ENCODE measurements at places on chromosomes 11 and 22. TPM values are rescaled to one million over a fixed set of nuclear protein-coding genes. Genes with fewer than 3 reads are reported as not detected.

The POLDIP3 gene
- 31.0 TPM for total RNA-seq

The MS4A3 gene
- total RNA-seq: not detected

The ACTN3 gene
- total RNA-seq: not detected

The F2 gene
- total RNA-seq: not detected

The KRTAP5-2 gene
- total RNA-seq: not detected

The SSH3 gene
- 11.3 TPM for total RNA-seq

The MYOD1 gene
- not detected for total RNA-seq

The GAL gene
- total RNA-seq: 5.4 TPM

The AAMDC gene
- total RNA-seq: 39.6 TPM

The RTN4R gene
- 0.26 TPM for total RNA-seq

The PARVA gene
- total RNA-seq: 27.7 TPM

The KIAA1671 gene
- 1.3 TPM for total RNA-seq

DNA sequence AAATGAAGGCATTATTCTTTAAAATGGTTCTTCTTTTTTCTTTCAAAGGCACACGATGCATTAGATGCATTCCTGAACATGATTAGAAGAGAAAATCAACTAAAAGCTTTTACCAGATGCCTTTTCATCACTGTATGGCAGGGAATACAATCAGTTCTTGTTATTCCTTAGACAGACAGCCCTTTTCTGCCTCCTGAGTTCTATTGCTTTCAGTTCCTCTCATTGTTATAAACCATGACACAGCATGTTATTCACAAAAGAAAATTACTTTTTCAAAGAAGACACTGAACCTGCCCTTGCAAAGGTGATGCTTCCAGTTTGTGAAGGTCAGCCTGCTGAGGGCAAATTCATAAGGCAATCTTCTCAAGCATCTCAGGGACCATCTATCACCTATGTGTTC is 70.1 kb downstream of the FAM181B start:
- no peaks in the 10 kb centered on the region for H3K27me3 ChIP-seq
- H3K4me1 ChIP-seq: no peaks in the 10 kb centered on the region
- H3K4me3 ChIP-seq: no peak overlapping the region
- no peaks in the 10 kb centered on the region for H3K36me3 ChIP-seq
- no peak overlapping the region for H3K27ac ChIP-seq
- DNase-seq: no peak

DNA sequence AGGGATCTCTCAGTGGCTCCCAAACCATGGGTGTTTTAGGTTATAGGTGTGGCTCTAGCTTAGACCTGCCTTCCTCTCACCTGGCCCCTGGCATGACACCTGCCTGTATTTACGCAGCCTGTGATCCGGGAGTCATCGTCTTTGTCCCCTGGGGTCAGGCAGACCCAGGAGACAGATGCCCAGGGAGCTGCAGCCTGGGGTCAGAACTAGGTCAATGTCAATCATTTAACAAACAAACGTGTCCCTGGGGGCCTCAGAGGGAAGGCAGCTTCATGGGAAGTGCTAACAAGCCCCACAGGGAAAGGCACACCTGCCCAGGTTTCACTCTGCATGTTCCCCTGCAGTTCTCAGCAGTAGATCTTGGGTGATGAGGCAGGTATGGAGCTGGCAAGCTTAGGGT is 12.0 kb downstream of the BACE1-AS start:
- H3K36me3 ChIP-seq: no peaks in the 10 kb centered on the region
- no peak for DNase-seq
- H3K4me3 ChIP-seq: no peak overlapping the region
- H3K27me3 ChIP-seq: no peaks in the 10 kb centered on the region
- H3K27ac ChIP-seq: no peak overlapping the region
- peaks cover 14% of the 10 kb centered on the region for H3K4me1 ChIP-seq

DNA sequence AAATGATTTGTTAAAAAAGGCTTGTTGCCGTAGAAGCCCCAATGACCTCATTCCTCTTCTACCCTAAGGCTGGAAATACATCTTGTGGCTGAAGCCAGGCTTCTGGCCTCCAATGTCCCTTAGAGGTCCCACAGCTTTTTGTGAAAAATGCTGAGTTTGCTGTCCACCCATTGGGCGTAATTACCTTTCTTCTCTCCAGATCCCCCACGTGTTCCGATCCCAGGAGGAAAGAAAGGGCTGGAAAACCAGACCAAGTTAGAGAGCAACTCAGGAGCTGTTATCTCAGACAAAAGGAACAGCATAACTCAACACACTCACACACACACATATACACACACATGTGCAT is 154.2 kb downstream of the MIAT start:
- H3K36me3 ChIP-seq: no peaks in the 10 kb centered on the region
- no peak overlapping the region for H3K4me3 ChIP-seq
- H3K4me1 ChIP-seq: no peaks in the 10 kb centered on the region
- no peak overlapping the region for H3K27ac ChIP-seq
- no peak for DNase-seq
- H3K27me3 ChIP-seq: no peaks in the 10 kb centered on the region

DNA sequence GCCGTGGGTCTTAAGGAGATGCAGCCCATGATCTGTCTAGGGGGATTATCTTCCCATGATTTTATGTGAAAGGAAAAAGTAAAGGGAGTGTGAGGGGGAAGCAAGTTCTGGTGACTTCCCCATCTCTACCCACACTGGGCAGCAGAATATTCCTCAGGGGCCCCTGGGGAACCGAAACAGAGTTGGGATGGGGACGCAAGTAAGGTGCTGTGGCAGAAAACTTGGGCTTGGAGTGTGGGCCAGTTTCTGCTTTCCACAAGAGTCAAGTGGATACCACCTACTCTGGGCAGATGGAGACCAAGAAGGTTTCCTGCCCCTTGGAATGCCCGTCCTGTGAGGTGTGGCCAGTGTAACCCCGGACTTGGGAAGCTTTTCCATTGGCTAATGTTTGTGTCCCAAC is 64.4 kb downstream of the SGSM3 start:
- DNase-seq: no peak
- H3K27ac ChIP-seq: no peak overlapping the region
- H3K4me3 ChIP-seq: no peak overlapping the region

- H3K36me3 ChIP-seq: no peaks in the 10 kb centered on the region
- H3K4me3 ChIP-seq: no peak overlapping the region
- no peaks in the 10 kb centered on the region for H3K27me3 ChIP-seq
Measured at GRCh38 chr22:31179345-31179744, 19.4 kb downstream of the RNF185 start.

GRCh38 chr11:70016666-70017367 is 61.3 kb upstream of the ANO1 start:
- H3K4me3 ChIP-seq: no peak overlapping the region
- H3K4me1 ChIP-seq: peaks cover 3% of the 10 kb centered on the region
- H3K36me3 ChIP-seq: no peaks in the 10 kb centered on the region
- H3K27ac ChIP-seq: peak overlapping the region; percentile 20
- no peak for DNase-seq

- H3K36me3 ChIP-seq: no peaks in the 10 kb centered on the region
- no peaks in the 10 kb centered on the region for H3K27me3 ChIP-seq
- no peak overlapping the region for H3K27ac ChIP-seq
Measured at GRCh38 chr22:48070083-48070482, 1307.6 kb downstream of the TBC1D22A start.

GRCh38 chr22:40326905-40327735 is 19.2 kb upstream of the ADSL start:
- H3K4me3 ChIP-seq: no peak overlapping the region
- peaks cover 8% of the 10 kb centered on the region for H3K4me1 ChIP-seq
- H3K27me3 ChIP-seq: no peaks in the 10 kb centered on the region
- H3K36me3 ChIP-seq: peaks cover 8% of the 10 kb centered on the region

DNA sequence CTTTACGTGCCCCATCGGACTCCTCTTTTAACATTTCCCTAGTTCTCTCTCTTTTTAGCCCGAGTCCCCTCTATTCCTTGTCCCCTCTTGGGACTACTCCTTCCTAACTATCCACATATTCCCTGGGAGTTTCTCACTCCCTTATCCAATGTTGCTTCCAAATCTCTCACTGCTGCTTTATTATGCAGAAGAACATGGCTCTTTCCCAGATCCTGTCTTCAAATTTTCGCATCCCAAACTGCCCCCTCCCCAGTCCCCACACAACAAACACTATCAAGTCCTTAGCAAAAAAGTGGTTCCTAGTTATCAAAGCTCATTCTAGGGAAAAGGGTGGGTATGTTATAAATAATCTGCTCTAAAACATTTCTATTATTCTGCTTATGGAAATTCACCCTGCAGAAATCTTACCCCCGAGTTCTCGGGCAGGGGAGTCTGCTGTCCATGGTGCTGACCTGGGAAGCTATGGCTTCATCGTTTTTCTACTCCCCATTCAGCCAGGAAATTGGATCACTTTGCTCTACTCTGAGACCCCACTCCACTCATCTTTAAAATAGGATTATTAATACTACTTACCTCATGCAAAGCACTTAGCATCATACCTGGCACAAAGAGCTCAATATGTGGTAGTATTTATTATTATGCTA is 393.5 kb downstream of the BUD13 start:
- H3K27me3 ChIP-seq: no peaks in the 10 kb centered on the region
- DNase-seq: peak; percentile 17
- H3K36me3 ChIP-seq: no peaks in the 10 kb centered on the region

- H3K27me3 ChIP-seq: no peaks in the 10 kb centered on the region
- peak; percentile 15 for DNase-seq
- H3K36me3 ChIP-seq: no peaks in the 10 kb centered on the region
- no peak overlapping the region for H3K27ac ChIP-seq
- no peaks in the 10 kb centered on the region for H3K4me1 ChIP-seq
Measured at GRCh38 chr11:94593030-94593429, 25.9 kb downstream of the PIWIL4 start.

GRCh38 chr22:37996079-37996478 is 11.7 kb upstream of the SOX10 start:
- peaks cover 4% of the 10 kb centered on the region for H3K27me3 ChIP-seq
- DNase-seq: no peak
- H3K4me1 ChIP-seq: no peaks in the 10 kb centered on the region
- no peaks in the 10 kb centered on the region for H3K36me3 ChIP-seq
